Stimulated activated CD8-positive, alpha-beta memory T cell treated with anti-CD3 and anti-CD28 coated beads, Interleukin-4, amount 100 ng/mL, for 24 hours (primary cell): ENCODE measurements at places on chromosomes 4 and X.

- DNase-seq, result no peak
Observed at GRCh38 chr4:17370818-17371217, 141.1 kb downstream of the QDPR start.

DNA sequence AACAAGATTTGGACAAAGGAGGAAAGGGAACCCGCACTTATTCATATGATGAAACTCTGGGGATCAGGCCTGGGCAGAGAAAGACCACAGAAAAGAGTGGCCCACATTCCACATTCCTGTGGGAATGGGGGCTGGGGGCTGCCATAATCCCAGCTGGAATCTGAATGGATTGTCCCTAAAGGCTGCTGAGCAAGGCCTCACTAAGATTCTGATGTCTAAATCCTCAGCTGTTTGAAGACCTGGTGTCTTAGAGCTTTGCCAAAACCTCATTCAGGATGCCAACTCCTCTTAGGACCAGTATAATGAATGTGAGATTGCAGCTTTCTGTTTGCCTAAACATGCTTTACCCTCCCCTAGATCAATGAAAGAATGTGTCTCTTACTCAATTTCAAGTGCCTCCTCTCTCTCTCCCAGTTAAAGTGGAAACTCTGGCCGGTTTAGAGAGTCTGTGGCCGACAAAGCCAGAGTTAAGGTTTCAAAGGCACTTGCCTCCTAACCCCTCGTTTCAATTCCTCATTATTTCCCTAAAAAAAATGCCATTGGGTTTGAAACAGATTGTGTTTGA lies 33.3 kb upstream of the GPC4 start:
- DNase-seq, result no peak

- DNase-seq, result no peak
Observed at GRCh38 chr4:138572007-138572406, 329.9 kb upstream of the SLC7A11 start.

DNA sequence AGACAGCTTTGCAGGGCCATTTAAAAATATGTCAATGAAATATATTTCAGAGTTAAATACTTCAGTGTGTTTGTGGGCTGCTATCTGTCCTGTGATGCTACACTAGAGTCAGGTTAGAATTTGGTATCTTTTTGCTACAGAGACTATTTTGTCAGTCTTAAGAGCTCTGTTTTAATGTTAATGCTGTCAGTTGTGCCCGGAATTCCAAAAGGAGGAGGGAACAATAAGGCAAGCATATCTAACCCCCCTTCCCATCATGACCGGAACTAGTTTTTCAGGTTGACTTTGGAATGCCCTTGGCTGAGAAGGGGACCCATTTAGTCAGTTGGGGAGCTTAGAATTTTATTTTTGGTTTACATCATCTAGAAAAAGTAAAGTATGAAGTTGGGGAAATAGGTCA lies 34.9 kb upstream of the SLC25A4 start:
- DNase-seq, result no peak

GRCh38 chr4:115418635-115419396 lies 305.4 kb upstream of the NDST4 start:
- DNase-seq, result no peak

DNA sequence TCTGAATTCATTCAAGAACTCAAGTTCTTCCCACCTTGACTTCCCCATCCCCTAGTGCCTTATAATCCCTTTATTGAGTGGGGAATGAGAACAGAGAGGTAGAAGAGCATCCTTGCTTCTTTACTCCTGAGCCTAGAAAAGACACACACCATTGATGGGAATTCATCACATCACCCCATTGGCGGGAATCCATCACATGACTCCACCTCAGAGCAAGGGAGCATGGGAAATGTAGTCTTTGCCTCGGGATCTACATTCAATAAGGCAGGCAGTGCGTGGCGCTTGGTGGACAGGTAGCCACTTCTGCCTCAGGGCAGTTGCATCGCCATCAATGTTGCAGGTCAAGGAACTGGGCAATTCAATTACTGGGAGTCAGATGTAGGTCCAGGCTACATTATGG lies 50.7 kb downstream of the MXRA5 start:
- no peak for DNase-seq

DNA sequence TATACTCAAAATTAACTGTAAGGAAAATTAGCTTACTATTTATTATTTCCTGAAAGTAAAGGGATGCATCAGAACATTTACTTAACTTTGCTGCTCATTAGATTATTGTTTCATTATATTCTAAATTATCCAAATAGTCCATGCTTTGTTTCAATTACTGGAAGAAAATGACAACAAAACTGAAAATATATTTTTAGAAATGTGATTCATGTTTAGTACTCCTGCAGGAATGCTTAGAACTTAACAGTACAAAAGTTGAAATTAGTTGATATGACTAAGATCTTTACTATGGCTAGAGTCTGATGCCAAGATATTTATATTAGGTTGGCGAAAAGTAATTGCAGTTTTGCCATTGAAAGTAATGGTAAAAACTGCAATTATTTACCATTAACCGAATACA lies 660.5 kb upstream of the PABPC4L start:
- DNase-seq, result no peak

- no peak for DNase-seq
Observed at GRCh38 chr4:153939570-153939969, 150.7 kb upstream of the SFRP2 start.

DNA sequence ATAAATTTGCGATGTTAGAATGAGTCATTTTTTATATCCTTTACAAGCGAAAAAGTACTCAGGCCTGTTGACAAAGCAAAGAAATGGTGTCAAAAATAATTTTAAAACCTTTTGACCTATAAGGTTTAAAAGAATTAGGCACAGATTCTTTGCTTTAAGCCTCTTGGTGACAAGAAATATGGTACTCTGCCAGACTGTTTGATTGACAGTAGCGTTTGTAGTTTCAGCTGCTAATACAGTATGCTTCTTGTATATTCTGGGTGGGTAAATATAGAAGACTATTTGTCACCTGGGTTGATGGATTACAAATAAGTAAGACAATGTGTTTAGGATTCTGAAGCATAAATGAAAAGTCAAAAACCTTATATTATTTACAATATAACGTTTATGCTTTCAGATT lies 193.1 kb upstream of the PITX2 start:
- DNase-seq, result no peak

DNA sequence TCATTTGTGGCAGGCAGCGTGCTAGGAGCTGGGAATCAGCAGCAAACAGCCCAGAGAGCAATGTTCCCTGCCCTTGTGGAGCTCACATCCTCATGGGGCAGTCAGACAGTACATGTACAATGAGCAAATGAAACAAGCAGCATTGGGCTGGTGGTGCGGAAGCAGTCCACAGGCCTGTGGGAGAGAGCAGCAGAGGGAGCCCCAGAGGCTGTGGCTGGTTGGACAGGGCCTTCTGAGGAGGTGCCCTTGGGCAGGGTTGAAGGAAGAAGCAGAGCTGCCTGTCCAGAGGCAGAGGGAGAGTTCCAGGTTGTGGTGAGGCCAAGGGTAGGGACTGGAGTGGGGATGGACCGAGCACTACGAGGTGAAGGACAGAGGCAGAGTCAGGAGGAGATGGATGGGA lies 22.5 kb downstream of the MMGT1 start:
- no peak for DNase-seq

- DNase-seq, result no peak
Observed at GRCh38 chr4:6540879-6541278, 34.1 kb upstream of the MAN2B2 start.

DNA sequence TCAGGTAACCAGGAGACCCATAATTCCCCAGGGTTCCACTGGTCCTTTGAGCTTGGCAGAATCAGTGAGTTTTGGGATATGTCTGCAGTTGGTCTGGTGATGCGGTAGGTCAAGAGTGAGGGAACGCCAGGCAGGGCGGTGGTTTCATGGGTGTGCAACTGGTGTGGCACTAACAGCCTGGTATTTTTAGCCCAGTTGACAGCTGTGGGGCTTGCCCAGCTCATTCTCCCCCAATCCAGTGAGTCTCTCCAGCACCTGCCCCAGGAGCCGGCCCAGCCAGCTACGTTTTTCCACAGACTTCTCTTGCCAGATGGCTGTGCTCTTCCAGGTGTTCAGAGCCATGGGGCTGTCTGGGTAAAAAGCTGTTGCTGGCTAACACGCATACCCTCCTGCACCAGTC lies 1019.9 kb downstream of the CCSER1 start:
- DNase-seq, result no peak

GRCh38 chr4:172794307-172794703 lies 374.3 kb upstream of the GALNT7 start:
- DNase-seq, result no peak

- no peak for DNase-seq
Observed at GRCh38 chr4:123017636-123018395, 95.4 kb upstream of the NUDT6 start.

DNA sequence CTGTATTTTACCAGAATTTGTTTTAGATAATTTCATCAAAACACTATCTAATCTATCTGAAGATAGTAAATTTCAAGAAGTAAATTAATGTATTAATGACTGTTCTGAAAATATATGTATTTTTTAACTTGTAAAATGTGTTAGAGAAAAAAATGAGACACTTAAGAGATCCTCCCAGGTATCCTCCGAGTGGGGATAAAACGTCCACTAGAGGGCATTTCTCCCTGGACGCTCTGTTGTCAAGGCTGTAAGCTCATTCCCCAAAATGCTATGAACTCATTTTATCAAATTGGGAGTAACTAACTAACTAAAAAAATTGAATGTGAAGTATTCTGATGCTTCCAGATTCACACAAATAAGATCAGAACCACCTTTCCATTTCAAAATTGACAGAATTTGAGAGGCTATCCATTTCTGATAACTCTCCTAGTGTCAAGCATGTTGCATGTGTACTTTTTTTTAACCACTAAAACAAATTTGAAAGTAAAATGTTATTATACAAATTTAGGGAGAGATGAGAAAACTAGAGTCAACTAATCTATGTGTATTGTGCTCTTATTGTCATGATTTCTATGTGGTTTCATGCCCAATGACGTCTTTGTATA lies 337.3 kb upstream of the HS3ST1 start:
- no peak for DNase-seq

GRCh38 chr4:70678383-70678999 lies 9.8 kb upstream of the UTP3 start:
- DNase-seq, result no peak

GRCh38 chrX:140440876-140441275 lies 64.0 kb downstream of the SOX3 start:
- no peak for DNase-seq

GRCh38 chr4:142435599-142436235 lies 410.4 kb downstream of the INPP4B start:
- DNase-seq, result no peak

DNA sequence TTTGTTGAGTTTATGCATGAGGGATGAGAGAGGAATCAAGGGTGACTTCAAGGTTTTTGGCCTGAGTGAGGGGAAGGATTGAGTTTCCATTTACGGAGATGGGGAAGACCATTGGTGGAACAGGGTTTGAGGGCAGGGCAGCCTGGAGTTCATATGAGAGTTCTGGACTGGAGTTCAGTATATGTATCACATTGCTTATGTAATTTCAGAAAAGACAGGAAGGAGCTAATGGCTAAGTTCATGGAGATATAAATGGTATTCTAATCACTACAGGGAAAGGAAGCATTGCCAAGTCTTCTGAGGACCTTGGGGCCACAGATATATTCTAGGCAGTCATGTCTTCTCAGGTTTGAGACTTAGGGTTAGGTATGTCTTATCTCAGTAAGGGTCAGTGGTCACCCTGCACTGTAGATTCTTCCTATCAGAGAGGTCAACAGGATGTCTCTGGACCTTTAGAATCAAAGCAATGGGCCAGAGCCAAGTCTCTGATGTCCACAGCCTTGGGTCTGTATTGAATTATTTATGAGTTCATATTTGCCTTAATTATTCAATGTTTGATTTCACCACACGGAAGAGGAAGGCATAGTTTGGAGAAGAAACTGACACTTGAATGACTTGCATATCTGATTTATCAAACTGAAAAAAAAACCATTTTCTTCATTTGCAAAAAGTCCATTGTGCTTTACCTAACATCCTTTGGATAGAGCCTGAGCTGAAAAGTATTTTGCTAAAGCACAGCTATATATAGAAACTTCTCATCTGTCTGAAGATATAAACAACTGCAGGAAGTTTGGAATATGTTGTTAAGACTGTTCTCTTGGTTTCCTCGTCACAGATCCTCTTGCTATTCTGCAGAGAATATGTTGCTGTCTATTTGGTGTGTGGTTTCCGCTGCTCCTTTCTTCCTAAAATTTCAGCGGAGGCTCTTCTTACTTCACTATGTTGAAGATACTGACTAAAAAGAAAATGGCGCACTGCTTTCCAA lies 139.5 kb downstream of the PDGFRA start:
- no peak for DNase-seq

- no peak for DNase-seq
Observed at GRCh38 chr4:185013417-185014125, 4.7 kb upstream of the HELT start.

DNA sequence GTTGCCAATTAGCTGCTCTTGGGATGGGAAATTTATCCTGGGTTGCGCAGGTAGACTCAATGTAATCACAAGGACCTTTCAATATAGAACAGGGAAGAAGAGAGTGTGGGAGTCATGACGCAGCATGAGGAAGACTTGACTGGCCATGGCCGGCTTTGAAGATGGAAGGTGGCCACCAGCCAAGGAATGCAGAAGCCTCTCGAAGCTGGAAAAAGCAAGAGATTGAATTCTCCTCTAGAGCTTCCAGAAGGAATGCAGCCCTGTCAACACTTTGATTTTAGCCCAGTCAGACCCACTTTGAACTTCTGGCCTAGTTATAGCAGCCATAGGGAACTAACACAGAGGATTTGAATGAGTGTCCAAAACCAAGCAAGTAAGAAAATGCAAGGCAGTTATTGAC lies 14.7 kb upstream of the SH3KBP1 start:
- DNase-seq, result no peak

GRCh38 chrX:155767876-155768769 lies 113.0 kb upstream of the VAMP7 start:
- DNase-seq, result no peak

GRCh38 chr4:127045861-127046260 lies 586.9 kb upstream of the INTU start:
- no peak for DNase-seq

DNA sequence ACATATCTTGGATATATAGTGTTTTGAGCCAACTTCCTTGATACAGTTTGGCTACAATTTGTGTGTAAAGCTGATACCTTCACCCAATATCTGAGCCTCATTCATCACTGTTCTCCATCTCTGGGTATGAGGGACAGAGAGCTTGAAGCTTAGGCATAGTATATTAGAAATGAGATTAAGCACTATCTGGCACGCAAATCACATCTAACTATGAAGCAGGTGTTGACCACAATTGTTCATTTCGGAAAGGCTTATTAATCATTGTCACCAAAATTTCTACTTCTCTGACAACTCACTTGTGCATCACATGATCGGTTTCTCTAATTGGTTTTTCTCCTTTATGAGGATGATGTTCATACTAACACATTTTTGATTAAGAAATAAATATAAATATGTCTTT lies 2.1 kb upstream of the POF1B start:
- no peak for DNase-seq

- no peak for DNase-seq
Observed at GRCh38 chr4:76326515-76326914, 20.0 kb downstream of the STBD1 start.

- DNase-seq, result no peak
Observed at GRCh38 chrX:147875866-147876596, 35.7 kb upstream of the FMR1 start.

DNA sequence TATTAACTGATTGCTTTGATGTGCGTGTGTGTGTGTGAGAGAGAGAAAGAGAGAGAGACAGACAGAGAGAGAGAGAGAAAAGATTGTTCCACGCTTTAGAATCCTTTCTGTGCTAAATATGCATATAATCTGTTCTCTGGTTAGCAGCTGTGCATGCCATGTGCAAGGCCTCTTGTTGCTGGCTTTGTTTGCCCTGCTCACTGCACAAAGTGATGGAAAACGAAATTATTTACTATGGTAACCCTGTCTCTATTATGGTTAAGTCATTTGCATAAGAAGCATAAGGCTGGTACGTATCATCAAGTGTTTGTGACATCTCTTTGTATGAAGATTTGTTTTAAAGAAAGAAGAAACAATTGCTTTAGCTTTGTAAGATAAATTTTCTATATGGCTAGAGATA lies 190.2 kb upstream of the POF1B start:
- DNase-seq, result no peak
